ENCODE measurements at places on chromosomes 1 and 21. TPM values are rescaled to one million over a fixed set of nuclear protein-coding genes. Genes with fewer than 3 reads are reported as not detected.

The KRTAP21-2 gene
- not detected for total RNA-seq

The GBP6 gene
- total RNA-seq, result not detected

The WNT3A gene
- total RNA-seq, result not detected

The PCP4 gene
- not detected for total RNA-seq

The RNF207 gene
- 10.8 TPM for total RNA-seq

The SLC1A7 gene
- not detected for total RNA-seq

The ACOT11 gene
- total RNA-seq, result 2.0 TPM

The ORC1 gene
- total RNA-seq, result 19.7 TPM

The OLIG2 gene
- total RNA-seq, result not detected
